DMS79 (cell line): ENCODE measurements at places on chromosomes 1 and 21.

DNA sequence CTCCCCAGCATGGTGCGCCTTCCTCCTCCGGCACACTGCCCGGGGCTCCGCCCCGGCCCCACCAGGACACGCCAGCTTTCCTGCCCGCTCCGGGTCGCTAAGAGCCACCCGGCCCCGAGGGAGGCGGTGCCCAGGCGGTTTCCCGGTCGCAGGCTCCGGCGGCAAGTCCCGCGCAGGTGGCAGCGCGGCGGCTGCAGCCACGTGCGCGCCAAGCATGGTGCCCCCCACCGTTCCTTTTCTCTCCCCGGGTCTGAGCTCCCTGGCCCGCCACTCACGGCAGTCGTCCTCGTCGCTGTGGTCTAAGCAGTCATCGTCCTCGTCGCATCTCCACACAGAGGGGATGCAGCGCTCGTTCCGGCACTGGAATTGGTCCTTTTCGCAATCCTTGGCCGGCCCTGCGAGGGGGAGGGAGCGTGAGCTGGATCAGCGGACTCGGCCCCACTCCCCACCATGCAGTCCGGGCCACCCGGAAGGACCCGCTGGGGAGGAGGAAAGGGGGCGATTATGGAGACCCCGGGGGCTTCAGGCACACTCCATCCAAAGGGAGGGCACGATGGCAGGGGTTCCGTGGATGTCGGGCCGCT is 1.2 kb downstream of the LRP8 start:
- DNase-seq = no peak

DNA sequence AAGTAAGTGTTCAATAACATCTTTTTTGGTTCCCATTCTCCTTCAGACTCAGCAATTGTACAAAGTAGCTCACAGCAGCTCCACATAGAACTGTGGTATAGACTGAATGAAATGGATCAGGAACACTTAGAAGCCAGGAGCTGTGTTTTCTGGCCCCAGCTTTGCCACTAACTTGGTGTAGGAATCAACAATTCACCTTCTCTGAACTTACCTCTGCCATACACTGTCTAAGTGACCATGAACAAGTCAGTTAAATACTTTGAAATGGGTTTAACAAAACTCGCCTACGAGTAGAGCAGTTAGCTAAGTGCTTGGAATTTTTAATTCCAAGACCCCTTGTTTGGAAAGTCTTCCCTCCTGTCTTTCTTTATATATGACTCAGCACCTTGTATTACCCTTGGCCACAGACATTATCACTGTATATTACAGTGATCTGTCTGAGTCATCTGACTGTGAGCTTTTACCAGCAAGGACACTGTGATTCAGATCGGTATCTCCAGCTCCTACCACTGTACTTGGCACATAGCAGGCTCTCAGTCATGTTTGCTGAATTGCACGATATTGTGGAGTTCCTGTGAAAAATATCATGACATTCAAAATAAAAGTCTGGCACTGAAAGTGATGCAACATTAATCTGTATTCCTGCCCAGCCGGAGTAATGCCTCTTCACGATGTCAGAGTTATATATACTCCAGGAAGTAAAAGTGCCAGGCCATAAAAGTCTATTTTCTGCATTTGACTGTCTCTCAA is 101.7 kb upstream of the BEND5 start:
- DNase-seq = no peak

DNA sequence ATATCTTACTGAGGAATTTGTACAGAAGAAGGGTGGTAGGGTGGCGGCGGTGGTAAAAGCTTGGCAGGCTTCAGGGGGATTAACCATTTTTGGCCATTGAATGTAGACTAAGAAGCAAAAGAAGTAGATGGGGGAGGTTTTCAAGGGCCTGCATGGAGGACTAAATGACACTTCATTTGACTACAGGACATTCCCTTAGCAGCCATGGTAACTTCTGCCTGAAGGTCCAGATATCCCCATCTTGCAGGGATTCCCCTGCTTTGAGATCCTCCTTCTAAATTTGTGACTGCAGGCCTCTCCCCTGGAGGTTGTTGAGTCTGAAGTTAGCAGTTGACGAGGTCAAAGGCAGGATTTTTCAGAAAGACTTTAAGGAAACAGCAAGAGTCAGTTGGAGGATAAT is 4.8 kb downstream of the VASH2 start:
- no peak for DNase-seq

- DNase-seq = peak; percentile 90
These were observed 4.8 kb upstream of the ARHGEF19 start for GRCh38 chr1:16217061-16217785.

DNA sequence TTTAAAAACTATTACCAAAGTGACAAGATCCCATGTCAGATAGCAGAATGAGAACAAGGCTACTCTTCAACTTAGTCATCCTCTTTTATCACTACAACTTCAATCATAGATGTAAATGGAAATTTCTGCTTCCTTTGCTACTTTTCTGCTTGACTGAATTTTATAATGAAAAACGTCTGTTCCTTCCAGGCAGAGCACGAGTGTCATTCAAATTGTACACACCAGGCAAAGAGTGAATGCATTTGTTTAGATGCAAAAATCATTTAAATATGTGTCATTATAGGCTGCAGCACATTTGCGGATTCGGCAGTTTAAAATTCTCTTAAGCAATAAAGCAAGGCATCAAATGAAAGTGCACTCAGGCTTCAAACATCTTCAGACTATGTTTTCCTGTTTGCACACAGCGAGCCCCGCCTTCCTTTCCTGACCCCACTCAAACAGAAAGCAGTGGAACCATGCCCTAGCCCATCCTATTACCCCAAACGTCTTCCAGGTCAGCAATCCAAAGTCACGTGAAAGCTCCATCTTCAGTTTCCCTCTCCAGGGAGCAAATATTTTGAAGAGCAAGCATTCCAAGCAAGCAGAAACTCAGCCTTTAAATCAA is 99.6 kb downstream of the APP start:
- DNase-seq = peak; percentile 56

- DNase-seq = no peak
These were observed 172.1 kb upstream of the ZRANB2 start for GRCh38 chr1:71252900-71253299.
